Hepatocyte (in vitro differentiated cells): ENCODE measurements at places on chromosomes 13 and 19. TPM values are rescaled to one million over a fixed set of nuclear protein-coding genes. Genes with fewer than 3 reads are reported as not detected.

- no peak for DNase-seq
Observed at GRCh38 chr13:31154939-31155338, 6.8 kb downstream of the HSPH1 start.

DNA sequence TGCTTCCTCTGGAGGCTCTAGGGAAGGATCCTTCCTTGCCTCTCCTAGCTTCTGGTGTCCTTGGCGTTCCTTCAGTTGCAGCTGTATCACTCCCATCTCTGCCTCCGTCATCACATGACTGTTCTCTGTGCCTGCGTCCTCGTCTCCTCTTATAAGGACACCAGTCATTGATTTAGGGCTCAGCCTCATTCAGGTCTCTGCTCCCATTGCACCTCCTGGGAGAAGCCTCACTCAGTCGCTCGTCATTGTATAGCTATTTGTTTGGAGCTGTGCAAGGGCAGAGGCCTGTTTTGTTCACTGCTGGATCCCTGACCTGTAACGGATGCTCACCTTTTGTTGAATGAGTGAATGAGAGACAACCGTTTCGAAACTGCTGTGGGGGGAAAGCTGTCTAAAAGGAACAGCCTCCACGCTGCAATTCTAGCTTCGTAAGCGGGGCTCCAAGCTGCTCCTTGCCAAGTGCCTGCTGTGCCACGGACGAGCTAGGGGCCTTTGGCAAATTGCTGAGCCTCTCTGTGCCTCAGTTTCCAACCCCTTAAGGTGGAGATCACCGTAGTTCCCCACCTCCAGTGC is 17.2 kb downstream of the BRSK1 start:
- DNase-seq = no peak

GRCh38 chr19:49210108-49210900 is 52.7 kb downstream of the TRPM4 start:
- DNase-seq = peak; percentile 62

- DNase-seq = peak; percentile 89
Observed at GRCh38 chr19:751501-752341, 809 bp downstream of the MISP start.

Gene NCR1
- not detected in 2 replicates for polyA plus RNA-seq
